ENCODE measurements at places on chromosomes 16 and 17.

- DNase-seq: peak; percentile 27
Observed at GRCh38 chr17:76527430-76528111, 9.9 kb downstream of the CYGB start.

DNA sequence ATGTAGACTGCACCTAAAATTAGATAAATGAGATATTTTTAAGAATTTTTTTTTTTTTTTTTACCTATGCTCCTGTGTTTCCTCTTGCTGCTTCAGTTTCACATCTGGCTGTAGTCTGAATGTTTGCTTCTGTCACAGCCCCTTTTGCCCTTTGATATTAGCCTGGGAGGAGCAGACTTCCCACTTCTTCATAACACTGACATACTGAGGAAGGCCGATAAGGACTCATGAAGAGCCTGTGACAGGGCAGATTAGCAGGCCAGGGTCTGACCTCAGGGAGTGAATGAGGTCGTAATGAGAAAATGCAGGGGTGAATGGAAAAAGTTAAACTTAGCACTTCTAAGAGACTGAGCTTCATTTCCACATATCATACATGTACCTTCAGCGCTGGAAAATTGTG lies at the start of gene SLFN14:
TSS of gene SLFN14 (minus strand) at position 117 of the 400 bp plus-strand sequence. CDS start 2,757 bp downstream, outside the sequence.
- no peak for DNase-seq

DNA sequence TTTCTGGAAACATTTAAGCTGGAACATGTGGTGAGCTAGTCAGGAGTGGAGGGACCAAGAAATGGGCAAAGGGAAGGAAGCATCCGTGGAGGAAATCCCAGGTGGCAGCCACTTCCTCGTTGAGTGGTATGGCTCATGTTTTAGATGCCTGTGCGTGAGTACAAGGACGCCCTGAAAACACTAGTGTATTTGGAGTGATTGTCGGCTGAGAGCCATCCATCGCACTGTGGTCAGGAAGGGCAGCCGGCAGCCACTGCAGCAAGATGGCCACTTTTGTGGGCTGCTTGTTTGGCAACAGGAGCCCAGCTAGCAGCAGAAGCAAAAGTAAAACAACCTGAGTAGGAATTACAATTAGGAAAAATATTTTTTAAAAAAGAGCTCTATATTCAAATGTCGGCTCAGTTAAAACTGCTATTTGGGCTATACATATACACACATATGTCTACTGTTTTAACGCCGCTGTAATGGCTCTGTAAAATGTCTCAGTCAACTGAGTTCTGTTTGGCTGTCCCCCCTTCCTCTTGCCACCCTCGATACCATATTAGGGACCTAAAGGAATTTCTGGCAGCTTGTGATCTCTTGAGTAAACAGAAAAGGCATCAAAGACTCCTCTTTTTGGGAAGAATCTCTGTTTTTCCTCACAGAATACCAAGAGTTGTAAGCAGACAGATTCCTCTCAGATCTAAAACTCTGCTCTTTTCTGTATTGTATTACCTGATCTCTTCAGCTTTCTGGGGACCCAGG lies 39.2 kb downstream of the BRD7 start:
- no peak for DNase-seq

GRCh38 chr16:79171504-79171903 lies 429.0 kb downstream of the MAF start:
- DNase-seq: no peak

DNA sequence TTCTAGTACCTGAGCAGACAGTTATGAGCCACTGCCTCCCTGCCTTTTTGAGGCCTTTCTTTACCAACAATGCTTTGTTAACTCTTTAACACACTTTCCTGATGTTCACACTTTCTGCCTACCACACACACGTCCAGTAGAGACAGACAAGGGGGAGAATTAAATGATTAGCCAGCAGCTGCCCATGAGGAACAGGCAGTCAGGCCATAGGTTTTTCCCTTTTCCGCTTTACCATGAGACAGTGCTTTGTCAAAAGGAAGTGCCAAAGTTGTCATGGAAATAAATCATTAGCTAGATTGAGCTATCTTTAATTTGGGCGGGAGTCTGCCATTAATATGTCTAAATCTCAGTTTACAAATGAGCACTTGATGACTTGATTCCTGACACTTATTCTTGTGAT lies 102.1 kb downstream of the PITPNC1 start:
- no peak for DNase-seq

DNA sequence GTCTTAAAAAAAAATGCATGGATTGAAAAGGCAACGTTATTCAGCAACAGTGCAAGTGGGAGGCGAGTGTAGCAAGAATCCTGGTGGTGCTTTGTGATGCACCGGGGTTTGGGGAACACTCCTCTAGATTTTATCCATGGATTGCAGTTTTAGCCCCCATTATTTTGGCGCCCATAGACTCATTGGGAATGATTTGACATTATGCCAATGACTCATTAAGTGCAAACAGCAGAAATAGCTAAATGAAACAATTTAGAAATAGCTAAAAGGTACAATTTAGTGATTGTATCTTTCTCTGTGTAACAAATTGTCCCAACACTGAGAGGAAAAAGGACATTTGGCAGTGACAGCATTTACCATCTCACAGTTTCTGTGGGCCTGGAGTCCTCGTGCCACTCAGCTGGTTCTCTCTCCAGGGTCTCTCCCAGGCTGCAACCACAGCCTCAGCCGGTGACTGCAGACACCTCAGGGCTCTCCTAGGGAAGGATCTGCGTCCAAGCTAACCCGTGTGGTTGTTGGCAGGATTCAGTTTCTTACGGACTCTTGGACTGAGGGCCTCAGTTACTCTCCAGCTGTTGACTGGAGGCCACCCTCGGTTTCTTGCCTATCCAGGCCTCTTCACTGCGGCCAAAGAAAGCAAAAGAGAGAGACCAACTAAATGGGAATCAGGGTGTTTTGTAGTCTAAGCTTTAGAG lies 398.7 kb downstream of the SNX29 start:
- no peak for DNase-seq

- DNase-seq: no peak
Observed at GRCh38 chr17:14935139-14935841, 329.8 kb downstream of the PMP22 start.

DNA sequence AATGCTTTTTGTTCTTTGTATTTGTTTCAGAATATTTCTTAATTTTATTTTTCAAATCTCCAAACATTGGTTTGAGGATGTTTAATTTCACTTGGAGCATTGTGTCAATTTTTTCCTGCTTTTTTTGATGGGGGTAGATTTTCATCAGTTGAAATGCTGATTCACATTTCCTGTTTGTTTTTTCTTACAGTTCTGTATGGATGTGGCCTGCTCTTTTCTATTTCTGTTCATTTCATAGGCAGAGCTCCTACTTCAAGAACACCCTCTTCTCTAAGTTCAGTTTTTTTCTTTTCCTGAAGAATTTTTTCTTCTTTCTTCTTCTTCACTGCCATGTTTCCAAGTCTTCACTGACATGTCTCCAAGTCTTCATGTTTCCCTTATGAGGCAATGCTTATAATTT lies 8.8 kb downstream of the MBTD1 start:
- DNase-seq: no peak

DNA sequence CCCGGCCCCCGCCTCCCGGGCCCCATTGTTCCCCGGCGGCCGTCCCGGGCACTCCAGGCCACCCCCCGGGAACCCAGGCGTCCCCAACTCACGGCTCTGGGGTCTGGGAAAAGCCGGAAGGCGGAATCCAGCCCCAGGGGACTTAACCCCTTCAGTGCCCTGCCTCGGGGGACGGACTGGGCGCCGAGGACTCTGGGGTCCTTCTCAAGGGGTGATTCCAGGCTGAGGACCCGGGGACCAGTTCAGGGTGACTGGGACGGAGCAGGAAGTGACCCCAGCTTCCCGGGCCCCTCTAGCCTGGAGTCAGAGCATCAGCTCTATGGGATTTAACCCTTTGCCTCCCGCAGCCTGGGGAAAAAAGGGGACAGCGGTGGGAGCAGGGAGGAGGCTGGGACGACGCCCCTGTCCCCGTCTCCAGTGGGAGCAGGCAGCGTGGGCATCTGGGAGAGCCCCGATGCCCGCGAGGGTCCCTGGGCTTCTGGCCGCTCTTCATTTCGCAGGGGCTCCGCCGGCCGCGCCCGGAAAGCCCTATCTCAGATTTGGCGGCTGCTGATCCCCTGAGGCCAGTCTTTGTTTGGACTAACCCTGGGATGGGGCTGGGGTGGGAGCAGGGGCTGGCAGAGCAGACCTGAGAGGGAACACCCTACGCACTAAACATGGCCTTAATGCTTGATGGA lies at the start of gene ZNF629:
TSS of gene ZNF629 (minus strand) at position 270 of the 677 bp plus-strand sequence. CDS start 2,723 bp downstream, outside the sequence.
- no peak for DNase-seq

GRCh38 chr17:60256174-60256573 lies 106.4 kb downstream of the CA4 start:
- DNase-seq: no peak

- no peak for DNase-seq
Observed at GRCh38 chr17:81923302-81924260, 4.0 kb downstream of the MAFG start.

DNA sequence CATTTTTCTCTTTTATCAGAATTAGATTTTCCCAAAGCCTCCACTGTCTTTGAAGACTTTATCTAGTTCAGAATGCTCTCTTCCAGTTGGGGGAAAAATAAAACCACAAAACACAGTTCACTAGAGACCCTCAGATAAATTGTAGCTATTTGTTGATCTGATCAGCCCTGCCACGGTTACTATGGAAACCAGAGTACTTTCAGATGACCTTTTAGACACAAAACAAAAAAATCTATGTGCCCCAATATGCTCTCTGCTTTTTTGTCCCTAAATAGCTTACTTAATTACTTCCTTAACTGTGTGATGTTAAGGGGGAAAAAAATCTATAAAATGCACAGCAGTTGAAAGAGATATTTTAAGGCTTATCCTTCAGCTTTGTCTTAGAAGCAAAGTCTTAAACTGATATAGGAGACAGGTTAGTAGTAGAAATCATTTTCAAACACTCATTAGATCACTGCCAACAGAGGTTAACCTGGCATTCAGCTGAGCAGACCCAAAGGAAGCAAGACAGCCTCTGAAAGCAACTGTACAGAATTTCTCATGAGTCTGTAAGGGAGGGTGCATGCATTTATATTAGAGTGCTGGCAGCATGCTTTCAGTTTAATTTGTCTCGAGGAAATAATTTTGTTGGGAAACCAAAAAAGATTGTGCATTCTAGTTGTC lies 129.9 kb upstream of the CACNG5 start:
- DNase-seq: no peak

GRCh38 chr17:30332057-30332542 lies 1.8 kb downstream of the TMIGD1 start:
- peak; percentile 20 for DNase-seq

DNA sequence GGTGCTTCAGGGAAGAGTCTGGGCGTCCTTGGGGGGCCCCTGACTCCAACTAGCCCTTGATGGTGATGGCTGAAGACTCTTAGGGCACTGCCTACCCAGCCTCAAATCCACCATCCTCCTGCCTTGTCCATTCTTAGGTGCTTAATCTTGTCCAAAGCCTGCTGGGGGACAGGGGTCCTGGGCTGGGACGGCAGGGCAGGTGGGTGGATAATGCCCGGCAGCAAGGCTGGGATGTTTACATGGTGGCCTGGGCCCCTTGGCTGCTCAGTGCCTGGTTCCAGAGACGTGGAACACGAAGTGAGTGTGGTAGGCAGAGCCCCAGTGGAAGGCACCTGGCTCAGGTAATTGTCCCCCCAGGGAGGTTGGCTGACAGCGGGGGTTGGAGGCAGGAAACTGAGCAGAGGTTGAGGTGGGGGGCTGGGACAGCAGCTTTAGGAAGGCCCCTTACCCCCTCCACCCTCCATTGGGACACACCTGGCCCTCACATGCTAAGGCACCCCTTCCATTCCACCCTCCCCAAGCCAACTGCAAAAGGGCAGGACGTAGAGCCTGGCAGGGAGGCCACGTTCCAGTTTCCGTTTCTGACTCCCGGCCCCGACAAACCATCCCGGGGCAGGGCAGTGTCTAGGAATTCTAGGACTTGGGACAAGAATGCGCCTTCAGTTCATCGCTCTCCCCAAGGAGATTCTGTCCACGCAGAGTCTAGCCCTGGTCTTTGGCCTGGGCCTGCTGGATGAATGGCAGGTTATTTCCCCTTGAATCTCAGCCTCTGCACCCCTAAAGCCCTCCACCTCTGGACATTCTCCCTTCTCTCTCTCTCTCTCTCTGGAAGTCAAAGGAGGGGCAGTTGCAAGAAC lies 1.9 kb downstream of the FOXJ1 start:
- DNase-seq: no peak

GRCh38 chr17:70205401-70205800 lies 36.1 kb downstream of the KCNJ2 start:
- no peak for DNase-seq

GRCh38 chr17:77365584-77366186 lies 224.9 kb downstream of the SEC14L1 start:
- no peak for DNase-seq

- no peak for DNase-seq
Observed at GRCh38 chr16:30805056-30805369, 18.0 kb upstream of the ZNF629 start.

- no peak for DNase-seq
Observed at GRCh38 chr17:42537156-42537805, 1.2 kb downstream of the NAGLU start.

DNA sequence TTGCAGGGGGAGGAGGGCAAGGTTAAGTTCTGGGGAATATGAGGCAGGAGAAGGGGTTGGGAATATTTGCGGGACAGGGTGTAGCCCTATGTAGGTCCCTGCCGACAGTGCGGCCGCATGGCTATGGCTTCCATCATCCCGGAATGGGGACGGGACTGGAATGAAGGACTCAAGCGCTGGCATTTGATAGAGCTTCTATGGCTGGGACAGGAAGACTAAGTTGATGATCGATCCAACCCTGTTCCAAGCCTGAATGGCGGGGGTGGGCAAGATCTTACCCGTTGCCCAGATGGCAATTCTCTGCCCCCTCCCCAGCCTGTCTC lies 47.1 kb downstream of the SRCIN1 start:
- DNase-seq: no peak

DNA sequence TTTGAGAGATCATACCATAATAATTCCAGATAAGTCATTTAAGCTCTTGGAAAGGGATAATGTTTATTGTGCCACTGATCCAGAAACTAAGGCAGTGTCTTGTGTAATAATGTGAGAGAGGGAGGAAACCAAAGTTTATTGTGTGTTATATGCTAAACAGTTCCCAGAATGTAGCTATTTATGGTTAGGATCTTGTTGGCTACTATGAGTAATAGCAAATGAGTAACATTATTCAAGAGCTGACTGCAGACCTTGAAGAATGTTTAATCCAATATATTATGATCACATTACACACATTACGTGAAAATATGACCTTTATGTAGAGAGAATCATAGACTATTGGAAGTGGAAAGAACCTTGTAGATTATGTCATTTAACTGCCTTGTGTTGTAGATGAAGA lies 139.5 kb downstream of the BCAS3 start:
- no peak for DNase-seq

DNA sequence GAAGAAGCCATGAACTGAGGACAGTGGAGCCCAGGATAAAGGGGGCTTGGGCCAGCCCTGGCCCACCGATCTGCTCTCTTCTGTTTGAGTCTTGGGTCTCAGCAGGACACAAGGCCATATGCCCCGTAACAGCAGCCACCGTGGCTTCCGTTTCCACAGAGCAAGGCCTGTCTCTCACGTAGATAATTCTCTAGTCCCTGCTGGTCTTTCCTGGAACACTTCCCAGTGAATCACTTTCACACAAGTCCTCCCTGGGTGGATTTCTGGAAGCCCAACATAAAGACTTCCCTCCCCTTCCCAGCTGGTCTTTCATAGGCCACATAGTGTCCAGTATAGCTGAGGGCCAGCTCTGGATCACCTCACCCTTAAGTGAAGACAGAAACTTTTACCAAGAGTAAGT lies 19.9 kb upstream of the C16orf78 start:
- no peak for DNase-seq
